GM03348 (cell line): ENCODE measurements at places on chromosomes 6 and 20.
A peak's percentile ranks its signal among the peaks of the same experiment; 100 is the strongest.

GRCh38 chr20:55947701-55948100 lies 57.6 kb downstream of the CBLN4 start:
- DNase-seq = no peak

- peak; percentile 91 for DNase-seq
Observed at GRCh38 chr6:106979435-106979884, 4.9 kb upstream of the CD24 start.

DNA sequence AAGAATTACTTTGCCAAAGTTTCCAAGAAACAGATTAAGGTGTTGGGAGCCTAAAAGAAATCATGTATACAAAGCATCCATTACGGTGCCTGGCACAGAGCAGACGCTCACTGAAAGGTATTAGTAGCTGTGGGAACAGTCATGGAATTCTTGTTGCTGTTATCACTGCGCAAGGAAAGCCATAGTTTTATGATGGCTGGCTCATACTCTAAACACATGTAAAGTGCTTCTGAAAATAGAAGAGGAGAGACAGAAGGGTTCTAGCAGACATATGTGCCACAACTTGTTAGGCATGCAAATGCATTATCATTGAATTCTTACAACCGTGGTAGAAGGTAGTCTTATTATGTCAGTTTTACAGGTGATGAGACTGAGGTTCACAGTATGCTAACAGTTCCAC lies 112.4 kb downstream of the TENT5A start:
- DNase-seq = no peak

DNA sequence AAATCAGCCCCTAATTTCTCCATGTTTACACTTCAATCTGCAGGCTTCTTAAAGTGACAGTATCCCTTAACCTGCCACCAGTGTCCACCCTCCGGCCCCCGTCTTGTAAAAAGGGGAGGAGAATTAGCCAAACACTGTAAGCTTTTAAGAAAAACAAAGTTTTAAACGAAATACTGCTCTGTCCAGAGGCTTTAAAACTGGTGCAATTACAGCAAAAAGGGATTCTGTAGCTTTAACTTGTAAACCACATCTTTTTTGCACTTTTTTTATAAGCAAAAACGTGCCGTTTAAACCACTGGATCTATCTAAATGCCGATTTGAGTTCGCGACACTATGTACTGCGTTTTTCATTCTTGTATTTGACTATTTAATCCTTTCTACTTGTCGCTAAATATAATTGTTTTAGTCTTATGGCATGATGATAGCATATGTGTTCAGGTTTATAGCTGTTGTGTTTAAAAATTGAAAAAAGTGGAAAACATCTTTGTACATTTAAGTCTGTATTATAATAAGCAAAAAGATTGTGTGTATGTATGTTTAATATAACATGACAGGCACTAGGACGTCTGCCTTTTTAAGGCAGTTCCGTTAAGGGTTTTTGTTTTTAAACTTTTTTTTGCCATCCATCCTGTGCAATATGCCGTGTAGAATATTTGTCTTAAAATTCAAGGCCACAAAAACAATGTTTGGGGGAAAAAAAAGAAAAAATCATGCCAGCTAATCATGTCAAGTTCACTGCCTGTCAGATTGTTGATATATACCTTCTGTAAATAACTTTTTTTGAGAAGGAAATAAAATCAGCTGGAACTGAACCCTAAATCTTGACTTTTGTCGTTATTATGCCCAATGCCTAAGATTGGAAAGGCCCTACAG lies 4.5 kb downstream of the SOX4 start:
- peak; percentile 51 for DNase-seq

- DNase-seq = no peak
Observed at GRCh38 chr20:20564279-20564678, 148.2 kb downstream of the RALGAPA2 start.

- DNase-seq = no peak
Observed at GRCh38 chr6:42969431-42969830, 8.9 kb downstream of the GNMT start.

- DNase-seq = no peak
Observed at GRCh38 chr6:150391890-150392289, 23.1 kb downstream of the IYD start.

- no peak for DNase-seq
Observed at GRCh38 chr6:153312634-153313033, 181.6 kb upstream of the RGS17 start.
